ENCODE measurements at places on chromosomes 5 and 9.

- DNase-seq: no peak
Observed at GRCh38 chr5:149062371-149063016, 368 bp downstream of the SH3TC2 start.

DNA sequence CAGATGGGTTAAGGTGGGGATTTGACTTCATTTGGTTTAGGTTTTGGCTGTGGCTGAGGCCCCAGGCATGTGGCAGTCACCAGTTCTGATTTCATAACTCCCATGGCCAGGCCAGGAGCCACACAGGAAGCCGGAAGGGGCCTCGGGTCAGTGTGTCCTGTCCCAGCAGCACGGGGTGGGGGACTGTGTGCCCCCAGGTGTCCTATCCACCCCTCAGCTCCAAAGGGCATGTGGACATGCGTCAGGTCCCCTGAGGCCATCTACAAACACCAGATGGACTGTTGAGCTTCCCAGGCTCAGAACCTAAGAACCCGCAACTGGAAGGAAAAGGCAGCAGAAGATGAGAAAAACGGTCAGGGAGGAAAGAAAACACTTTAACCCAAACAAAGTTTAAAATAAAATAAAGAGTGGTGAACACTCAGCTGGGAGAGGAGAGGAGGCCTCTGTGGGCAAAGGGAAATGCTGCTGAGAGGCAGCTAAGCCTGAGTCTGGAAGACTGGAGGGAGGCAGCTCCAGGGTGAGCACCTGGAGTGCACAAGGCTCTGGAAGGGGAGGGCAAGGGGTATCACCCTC is 260.8 kb downstream of the AUH start:
- DNase-seq: no peak

DNA sequence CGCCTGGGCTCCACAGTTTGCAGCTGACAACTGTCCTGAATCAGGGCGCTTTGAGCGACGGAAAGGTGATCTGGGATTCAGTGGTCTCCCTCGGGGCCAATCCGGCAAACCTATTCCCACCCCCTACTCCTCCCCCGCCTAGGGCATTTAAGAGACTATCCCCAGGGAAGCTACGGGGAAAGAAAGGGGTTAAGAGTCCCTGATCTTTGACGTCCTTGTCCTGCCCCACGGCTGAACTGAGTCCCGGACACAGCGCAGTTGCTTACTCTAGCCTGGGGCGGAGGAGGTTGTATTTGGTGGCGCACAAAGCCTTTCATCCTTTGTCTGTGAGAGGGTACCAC is 3.4 kb downstream of the RORB start:
- DNase-seq: no peak

- no peak for DNase-seq
Observed at GRCh38 chr9:33320568-33321261, 30.4 kb downstream of the NFX1 start.

GRCh38 chr5:6729386-6730310 is 16.4 kb downstream of the TENT4A start:
- no peak for DNase-seq

GRCh38 chr9:111691672-111692329 is 30.4 kb downstream of the GNG10 start:
- DNase-seq: no peak

GRCh38 chr9:89880161-89880560 is 275.3 kb downstream of the GADD45G start:
- no peak for DNase-seq

DNA sequence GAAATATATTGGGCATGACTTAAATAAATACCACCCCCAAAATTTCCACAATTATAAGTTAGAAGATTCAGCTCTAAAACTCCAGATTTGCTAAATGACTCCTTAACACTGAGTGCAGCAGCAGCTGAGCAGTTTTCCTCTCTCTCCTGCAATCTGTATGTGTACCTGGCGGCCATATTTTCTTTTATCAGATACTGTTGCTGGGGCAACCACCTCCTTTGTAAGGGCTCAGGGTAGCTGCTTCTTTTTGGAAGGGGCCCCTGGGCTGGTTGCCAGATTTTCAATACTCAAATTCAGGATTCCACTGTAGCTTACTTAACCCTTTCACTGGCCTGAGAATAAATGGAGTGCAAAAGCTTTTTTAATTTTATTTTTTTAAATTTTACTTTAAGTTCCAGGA is 197.0 kb downstream of the TAF11L14 start:
- DNase-seq: no peak

- DNase-seq: no peak
Observed at GRCh38 chr5:96340357-96340756, 92.7 kb downstream of the PCSK1 start.

DNA sequence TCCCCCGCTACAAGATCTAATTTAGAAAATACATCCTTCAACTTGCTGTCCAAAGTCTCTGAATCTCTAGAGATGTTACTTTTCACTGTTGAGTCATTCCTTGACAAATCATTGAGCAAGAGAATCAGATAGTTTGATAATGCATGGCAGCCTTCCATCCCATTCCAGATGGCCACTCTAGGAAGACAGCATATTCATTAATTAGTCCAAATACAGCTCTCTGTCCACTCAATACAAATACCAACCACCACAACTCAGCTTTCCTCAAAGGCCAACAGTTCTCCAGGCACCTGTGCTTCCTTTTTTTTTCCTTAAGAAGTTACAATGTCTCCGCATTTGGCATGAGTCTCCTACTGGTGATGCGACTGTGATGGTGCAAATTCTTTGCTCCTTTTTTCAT is 72.3 kb downstream of the DROSHA start:
- no peak for DNase-seq

- DNase-seq: no peak
Observed at GRCh38 chr5:128965011-128965637, at the start of gene SLC27A6. Gene SLC27A6 (plus strand): TSS chr5:128965488. CDS start chr5:128966138, 650 bp downstream.

DNA sequence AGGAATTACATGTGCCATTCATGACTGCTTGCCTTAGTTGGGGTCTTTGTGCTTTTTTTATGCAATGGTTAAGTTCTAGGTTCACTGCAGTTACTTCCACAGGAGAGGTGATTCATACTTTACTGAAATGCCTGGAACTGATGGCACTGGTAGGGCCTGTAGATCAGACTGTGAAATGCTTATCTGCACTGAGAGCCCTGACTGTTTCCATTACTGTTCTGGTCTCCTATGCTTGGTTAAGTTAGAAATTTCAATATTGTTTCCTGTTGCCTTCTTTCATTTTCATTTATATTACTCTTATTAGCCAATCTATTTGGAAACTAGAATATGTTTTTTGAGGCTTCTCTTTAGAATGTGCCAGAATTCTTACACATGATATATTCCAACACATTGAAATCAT is 484.1 kb upstream of the SEMA6A start:
- DNase-seq: no peak

DNA sequence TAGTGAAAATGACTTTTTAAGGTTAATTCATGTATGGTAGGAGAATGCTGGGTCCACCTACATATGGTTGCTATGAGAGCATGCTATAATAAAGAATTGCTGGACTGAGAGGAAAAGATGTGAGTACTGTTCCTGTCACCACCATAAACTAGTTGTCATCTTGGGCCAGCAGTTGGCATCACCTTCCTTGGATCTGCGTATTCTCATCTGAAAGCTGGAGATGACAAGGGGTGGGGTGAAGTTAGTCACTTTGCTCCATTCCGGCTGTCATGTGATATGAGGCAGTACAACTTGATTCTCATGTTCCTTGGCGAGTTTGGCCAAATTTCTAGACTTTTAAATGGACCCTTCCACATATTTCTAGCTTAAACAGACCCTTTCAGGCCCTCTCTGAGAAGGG is 33.3 kb downstream of the PIP5K1B start:
- no peak for DNase-seq

GRCh38 chr9:91948101-91948596 is 1.9 kb downstream of the ROR2 start:
- DNase-seq: no peak

- no peak for DNase-seq
Observed at GRCh38 chr9:108213511-108213910, 642.3 kb downstream of the ACTL7B start.

- no peak for DNase-seq
Observed at GRCh38 chr5:173789031-173789920, 98.9 kb upstream of the CPEB4 start.

- no peak for DNase-seq
Observed at GRCh38 chr9:134283111-134283515, 43.1 kb upstream of the RXRA start.

DNA sequence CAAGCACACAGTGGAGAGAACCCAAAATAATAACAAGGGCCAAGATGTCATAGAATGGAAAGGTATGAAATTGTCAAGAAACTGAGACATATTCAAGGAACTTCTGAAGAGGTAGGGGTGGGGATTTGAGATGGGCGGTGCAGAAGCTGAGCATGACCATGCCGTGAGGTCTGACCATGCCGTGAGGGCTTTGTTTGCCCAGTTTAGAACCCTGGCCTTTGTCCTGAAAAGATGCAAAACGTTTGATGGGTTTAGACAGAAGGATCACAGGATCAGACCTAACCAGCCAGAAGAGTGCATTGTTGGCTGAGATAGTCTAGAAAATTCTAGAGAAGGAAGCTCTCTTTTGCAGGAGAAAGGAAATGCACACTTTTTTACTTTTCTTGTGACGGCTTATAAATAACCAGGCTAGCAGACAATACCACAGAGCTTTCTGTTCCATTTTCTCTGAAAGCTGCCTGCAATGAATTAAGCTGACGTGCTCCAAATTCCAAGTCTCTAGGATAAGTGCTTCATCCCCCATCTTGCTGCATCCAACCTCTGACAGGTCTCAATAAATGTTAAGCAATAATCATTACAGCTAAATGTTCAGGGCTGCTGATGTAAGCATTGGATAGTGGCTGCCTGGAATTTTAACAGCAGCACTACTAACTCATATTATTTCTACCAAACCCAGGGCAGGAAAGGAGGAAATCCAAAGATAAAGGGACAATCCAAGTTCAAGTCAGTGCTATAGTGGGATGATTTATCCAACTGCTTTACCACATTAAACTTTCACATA is 110.9 kb upstream of the IL6ST start:
- no peak for DNase-seq

GRCh38 chr9:94010980-94011533 is 55.9 kb upstream of the BARX1 start:
- DNase-seq: no peak

DNA sequence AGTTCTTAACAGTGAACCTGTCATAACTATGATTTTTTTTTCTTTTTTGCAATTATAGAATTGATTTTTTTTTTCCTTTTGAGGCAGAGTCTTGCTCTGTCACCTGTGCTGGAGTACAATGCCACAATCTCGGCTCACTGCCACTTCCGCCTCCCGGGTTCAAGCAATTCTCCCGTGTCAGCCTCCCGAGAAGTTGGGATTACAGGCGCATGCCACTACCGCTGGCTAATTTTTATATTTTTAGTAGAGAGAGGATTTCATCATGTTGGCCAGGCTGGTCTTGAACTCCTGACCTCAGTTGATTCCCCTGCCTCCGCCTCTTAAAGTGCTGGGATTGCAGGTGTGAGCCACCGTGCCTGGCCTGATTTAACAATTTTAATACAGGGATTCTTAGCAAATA is 21.4 kb downstream of the UGCG start:
- DNase-seq: no peak

- no peak for DNase-seq
Observed at GRCh38 chr9:1743121-1743960, 271.8 kb upstream of the SMARCA2 start.

DNA sequence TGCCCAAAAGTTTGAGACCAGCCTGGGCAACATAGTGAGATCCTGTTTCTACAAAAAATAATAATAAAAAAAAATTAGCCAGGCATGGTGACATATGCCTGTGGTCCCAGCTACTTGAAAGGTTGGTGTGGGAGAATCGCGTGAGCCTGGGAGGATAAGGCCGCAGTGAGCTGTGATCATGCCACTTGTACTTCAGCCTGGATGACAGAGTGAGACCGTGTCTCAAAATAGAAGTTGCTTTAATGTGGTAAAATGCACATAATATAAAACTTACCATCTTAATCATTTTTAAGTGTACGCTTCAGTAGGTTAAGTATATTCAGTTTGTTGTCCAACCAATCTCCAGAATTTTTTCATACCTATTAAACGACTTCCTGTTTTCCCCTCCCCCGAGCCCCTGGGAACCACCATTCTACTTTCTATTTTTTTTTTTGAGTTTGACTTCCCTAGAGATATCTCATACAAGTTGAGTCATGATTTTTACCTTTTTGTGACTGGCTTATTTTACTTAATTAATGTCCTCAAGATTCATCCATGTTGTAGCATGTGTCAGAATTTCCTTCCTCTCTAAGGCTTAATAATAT is 120.1 kb upstream of the POC5 start:
- DNase-seq: no peak

GRCh38 chr5:15704397-15704947 is 204.5 kb downstream of the FBXL7 start:
- DNase-seq: no peak

DNA sequence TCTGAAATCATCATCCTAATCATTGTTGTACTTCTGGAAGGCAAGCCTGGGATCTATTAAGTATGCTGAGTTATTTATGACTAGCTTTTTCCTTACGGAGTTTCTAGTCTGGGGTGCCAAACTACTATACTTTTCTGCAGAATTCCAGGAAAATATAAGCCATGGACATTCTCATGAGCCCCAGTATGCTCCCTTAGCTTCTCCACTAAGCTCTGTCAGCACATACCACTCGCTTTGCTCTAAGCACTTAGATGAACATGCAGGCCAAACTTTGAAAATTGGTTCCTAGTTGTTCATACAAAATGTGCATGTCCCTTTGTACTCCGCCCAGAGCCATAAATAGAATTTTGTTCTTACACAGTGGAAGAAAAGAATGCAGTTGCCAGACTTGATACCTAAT is 284.6 kb downstream of the ARRDC3 start:
- no peak for DNase-seq

GRCh38 chr9:16771356-16771755 is 99.1 kb downstream of the BNC2 start:
- no peak for DNase-seq

GRCh38 chr9:110125207-110125751 is 82.7 kb downstream of the C9orf152 start:
- no peak for DNase-seq

DNA sequence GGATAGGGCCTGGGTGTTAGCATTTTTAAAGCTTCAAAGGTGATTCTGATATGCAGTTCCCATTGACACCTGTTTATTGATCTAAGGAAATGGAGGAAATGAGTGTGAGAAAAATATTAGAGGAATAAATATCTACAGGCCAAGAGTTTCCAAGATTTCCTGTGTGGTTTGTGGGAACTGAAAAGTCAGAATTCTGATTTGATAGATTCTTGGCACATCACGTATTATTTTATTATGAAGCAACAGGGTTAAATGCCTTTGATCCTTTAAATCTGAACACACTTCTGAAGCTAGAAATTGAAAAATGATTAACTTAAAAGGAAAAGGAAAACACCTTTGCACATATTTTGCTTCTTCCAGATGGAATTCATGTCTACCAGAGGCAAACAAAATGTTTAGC is 113.7 kb downstream of the CD180 start:
- DNase-seq: no peak

- no peak for DNase-seq
Observed at GRCh38 chr9:126988857-126989256, 74.3 kb downstream of the RALGPS1 start.
